ENCODE measurements at places on chromosomes 11 and 22.

- no peak for DNase-seq
Observed at GRCh38 chr22:17336061-17336460, 33.2 kb upstream of the CECR2 start.

- DNase-seq = no peak
Observed at GRCh38 chr11:34516247-34517040, 2.9 kb upstream of the ELF5 start.

- no peak for DNase-seq
Observed at GRCh38 chr11:132853886-132854285, 678.4 kb downstream of the OPCML start.

GRCh38 chr11:126646701-126647557, 291.4 kb downstream of the ST3GAL4 start:
- peak; percentile 44 for DNase-seq

GRCh38 chr11:77003963-77004362, 30.2 kb upstream of the B3GNT6 start:
- no peak for DNase-seq

- no peak for DNase-seq
Observed at GRCh38 chr22:37549704-37550059, 10.6 kb upstream of the CDC42EP1 start.

GRCh38 chr11:87778357-87778756, 396.9 kb downstream of the RAB38 start:
- no peak for DNase-seq

- no peak for DNase-seq
Observed at GRCh38 chr11:68053981-68054812, 15.4 kb downstream of the TCIRG1 start.

DNA sequence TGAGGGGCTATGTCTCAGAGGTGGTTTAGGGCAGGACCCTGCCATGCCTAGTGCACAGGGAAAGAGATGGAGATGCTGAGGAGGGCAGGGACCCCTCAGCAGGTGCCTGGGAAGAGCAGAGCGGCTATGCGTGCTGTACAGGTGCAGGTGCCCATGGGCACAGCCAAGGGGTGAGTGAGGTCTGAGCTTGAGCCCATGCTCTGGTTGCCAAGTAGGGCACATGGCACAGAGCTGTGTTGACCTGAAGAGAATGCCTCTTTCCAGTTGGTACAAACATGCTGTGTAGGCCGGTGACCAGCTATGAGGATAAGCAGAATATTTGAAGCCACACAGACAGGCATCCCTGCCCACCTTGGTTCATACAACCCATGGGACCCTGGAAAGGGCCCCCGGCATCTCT, 65.8 kb upstream of the NECTIN1 start:
- DNase-seq = no peak

DNA sequence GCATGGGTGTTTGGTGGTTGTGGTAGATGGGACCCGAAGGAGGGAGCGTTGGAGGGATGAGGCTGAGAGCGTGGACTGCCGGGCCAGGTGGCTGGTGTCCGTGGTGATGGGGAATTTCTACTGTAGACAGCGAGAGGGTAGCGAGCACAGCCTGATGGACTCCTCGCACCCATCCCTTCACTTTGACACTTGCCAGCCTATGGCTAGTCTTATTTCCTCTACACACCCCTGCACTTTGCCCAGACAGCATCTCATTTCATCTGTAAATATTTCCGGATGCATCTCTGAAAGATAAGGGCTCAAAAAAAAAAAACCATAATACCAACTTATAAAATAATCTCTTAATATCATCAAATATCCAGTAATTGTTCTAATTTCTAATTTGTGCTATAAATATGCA, 5.8 kb downstream of the OMP start:
- DNase-seq = no peak

DNA sequence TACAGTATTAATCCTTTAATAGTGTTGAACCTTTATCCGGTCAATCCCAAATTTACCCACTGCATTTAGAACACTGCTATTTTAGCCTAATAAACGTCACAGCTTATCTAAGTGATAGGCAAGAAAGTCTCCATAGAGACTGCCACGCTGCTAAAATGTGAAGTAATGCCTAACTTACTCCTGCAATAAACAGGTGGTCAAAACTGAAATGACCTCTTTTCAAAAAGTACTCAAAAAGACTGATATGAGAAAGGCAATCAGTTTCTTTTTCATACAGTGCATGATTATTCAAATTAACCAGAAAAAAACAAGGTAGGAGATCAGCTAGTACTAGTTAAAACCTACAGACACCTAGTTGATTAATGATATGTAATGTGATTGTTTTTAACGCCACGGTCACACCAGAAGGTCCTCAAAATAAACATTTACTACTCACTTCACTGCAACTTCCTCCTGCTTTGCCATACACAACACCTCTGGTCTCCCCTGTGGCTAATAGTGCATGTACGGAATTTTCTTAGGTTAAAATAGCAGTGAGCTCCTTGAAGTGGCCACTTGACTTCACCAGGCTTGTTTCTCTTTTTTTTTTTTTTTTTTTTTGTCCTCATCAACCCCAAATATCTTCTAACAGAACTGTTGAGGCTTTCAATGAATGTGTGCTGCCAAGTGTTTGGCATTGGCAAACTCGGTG, 8.8 kb downstream of the ATP5MG start:
- no peak for DNase-seq
